ENCODE measurements at places on chromosomes 1 and 21.

GRCh38 chr1:57470036-57470435, 46.2 kb upstream of the DAB1 start:
- no peak for DNase-seq

- no peak for DNase-seq
Observed at GRCh38 chr1:199247891-199248290, 609.1 kb downstream of the PTPRC start.

DNA sequence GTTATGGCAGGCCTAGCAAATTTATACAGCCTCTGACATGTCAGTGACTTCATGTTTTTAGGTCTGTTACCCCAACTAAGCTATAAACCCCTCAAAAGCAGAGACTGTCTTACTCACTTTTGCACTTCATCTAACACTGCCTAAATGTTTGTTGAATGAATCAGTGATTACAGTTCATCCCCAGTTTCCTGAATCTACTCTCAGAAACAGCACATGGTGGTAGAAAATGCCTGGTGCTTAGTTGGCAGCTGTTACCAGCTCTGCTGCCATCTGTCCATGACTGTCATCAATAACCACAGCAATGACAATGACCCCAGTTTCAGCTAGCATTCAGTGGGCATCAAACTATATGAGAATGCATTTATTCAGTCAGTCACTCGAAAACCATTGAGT, 110.5 kb upstream of the SERBP1 start:
- DNase-seq: no peak

DNA sequence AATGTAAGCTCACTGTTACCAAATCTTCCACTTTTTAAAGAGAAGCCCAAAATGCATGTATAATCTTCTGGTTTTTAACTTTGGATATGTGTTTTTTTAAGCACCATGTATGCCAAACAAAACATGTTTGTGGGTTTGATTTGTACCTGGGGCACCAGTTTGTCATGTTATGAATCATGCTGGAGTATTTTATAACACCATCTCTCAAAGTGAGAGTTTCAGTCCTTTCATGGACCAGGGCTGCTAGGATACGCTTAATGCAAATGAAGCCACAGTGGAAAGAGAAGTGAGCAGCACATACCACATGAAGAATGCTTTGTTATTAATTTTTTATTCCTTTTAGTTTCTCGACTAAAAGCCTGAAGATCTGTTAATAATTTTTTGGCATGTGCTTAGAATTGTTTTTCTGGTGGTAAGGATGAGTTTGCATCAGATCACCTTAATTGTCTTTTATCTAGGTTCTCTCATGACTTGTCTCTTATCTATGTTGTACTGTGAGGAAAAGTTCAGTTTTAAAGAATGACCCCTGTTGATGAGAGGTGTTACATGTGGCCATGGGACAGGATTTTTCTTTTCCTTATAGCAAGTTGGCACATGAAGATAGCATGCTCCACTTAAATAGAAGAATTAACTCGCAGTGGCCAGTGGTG, 2.0 kb upstream of the RABGAP1L start:
- no peak for DNase-seq

- no peak for DNase-seq
Observed at GRCh38 chr1:107183011-107183410, 42.2 kb downstream of the NTNG1 start.

GRCh38 chr1:33348194-33348593, 27.3 kb upstream of the A3GALT2 start:
- no peak for DNase-seq

DNA sequence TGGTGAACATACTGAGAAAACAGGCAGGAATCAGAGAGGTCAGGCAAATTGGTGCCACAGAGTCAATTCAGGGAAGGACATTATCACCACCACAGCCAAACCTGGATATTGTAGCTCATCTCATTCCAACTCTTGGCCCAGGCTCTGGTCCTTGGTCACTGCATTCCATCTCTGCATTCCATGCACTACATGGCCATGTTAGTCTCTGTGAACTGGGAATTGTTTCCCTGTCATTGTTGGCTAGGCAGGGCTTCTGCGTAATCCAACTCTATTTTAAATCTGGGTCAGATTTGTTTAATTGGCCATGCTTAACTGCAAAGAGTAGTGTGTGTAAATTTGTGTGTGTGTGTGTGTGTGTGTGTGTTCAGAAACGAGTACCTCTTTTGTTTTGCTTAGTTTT, 837.6 kb upstream of the ADAMTS5 start:
- DNase-seq: no peak

DNA sequence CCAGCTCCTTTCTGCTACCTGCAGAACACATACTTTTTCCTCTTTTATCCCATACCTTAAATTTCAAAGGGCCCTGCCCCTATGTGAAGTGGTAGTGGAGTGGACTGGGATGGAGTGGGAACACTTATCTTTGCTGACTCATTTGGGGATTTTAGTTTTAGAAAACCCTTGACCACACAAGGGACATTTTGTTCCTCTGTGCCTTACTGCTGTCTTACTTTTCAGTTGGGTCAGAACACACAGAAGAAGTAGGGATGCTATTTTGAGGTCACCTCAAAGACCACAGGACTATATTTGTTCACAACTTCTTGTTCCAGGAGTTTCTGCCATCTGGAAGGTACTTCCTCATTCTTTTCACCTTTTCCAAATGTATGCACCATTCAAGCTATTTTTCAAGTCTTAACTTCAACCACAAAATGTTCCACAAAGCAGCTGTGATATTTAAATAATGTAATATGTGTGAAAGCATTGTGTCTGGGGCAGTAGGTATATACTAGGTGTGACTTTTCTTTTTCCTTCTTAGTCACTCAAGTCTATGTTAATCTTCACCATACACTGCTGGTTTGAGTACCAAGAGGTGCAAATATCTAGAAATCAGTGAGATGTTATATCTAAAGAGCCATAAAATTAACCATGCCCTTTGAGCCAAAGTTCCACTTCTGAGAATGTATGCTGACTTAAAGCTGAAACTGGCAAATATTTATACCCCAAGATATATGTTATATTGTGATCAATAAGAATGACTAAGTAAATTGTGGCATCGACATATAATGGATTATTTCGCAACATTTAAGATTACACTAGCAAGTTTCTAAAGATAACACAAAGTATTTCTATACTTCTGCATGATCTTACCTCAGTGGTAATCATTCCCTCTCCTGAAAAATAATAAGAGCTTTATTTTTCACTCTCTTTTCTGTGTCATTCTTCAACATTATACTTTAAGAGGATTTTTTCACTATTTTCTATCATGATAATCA, 308.5 kb downstream of the MRPL39 start:
- no peak for DNase-seq

- no peak for DNase-seq
Observed at GRCh38 chr1:157154940-157155514, 16.8 kb upstream of the ETV3 start.

DNA sequence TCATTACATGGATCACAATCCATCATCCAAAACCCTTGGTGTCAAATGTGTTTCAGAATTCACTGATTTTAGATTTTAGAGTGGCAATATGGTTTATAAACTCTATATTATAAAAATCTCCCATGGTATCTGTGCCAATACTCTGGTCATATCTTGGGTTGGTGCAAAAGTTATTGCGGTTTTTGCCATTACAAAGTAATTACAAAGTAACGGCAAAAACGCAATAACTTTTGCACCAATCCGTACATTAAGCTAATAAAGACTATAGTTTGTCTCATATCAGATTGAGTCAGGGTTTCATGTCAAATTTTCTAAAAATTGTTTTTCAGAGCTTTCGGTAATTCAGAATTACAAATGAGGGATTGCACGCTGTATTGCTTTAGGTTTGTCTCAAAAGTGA, 23.4 kb upstream of the NTMT2 start:
- no peak for DNase-seq

DNA sequence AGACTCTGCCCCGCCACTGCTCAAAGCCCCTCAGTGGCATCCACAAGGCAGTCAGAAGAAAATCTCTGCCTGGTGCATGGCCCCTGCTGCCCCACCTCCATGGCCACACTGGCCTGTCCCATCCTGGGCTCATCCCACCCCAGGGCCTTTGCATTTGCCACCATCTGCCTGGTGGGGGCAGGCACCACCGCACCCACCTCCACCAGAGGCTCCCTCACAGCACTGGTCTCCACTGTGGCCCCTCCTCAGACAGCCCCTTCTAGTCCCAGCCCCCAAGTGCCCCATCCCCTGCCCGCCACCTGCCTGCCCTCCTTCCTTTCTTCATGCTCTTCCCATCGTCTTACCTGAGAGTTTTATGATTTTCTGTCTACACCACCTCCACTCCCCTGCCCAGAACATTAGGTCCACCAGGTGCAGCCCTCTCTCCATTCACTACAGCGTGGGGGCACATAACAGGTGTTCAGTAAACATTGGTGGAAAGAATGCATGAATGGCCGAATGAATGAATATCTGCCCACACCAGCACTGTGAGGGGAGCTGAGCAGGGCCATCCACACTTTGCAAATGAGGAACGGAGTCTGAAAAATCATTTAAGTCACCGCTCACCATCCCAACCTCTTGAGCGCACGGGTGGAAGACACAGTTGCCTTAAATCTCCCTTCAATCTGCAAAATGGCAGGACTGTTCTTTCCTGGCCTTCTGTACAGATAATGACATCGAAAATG, 2.1 kb downstream of the PRDM15 start:
- no peak for DNase-seq

DNA sequence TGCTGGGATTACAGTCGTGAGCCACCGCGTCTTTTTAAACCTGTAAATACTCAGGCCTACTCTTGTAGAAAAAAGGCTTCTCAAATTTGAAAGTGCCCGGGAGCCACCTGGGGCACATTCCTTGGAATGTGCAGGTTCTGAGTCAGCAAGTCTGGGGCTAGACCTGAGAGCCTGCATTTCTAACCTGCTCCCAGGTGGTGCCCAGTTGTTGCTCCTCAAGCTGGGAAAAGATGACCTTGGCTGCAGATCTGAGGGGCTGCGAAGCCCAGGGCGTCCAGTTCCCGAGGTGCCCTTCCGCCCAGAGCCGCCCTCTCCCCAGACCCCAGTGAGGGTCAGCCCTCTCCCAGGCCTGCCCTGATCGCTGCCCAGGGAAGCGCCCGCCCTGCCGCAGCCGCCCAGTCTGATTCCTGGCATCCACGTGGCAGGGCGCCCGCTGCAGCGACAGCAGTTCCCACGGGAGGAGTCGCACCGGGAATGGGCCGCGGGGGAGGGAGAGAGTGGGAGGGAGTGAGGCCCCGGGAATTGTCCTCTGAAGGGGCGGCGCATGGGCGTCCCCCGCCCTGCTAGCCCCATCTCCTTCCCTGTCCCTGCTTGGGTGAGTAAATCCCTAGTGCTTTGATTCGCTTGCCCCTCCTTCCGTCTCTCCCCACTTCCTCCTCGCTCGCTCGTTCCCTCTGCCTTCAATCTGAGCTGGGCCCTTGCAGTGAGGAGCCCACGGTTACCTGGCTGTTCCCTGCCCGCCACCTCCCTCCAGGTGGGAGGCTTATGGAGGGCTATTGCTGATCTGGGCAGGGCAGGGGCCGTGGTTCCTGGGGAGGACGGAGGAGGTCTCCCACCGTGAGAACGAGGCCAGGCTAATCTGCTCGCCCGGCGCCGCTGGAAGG, 18.8 kb upstream of the TENT5B start:
- DNase-seq: no peak

DNA sequence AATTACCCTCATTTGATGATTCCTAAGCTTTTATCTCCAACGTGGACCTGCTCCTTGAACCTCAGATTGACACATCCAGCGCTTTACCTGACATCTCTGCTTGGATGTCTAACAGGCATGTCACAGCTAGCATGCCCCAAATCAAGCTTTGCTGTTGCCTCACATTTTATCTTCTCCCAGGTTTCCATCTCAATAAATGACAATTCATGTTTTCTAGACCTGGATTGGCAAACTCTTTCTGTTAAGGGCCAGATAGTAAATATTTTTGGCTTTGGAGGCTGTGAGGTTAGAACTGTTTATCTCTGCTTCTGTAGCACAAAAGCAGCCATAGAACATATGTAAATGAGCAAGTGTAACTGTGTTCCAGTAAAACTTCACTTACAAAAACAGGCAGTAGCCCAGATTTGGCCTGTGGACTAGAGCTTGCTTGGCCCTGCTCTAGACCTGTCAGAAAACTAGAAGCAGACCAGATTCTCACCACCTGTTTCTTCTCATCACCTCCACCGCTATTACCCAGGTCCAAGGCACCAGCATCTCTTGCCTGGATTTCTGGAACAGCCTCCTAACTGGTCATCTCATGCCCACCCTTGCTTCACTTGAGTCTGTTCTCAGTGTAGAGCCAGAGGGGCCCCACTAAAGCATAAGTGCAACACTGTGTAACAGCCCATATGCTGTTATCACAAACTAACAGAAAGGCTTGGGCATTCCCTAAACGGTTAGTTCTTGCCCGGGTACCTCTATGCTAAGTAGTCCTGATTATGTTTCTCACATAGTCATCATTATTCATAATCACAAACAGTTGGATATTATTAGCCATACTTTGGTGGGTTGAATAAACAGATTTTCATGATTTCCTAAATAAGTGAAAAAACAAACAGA, 42.3 kb downstream of the UBE4B start:
- no peak for DNase-seq

GRCh38 chr1:234408757-234409156, 35.5 kb downstream of the COA6 start:
- DNase-seq: peak; percentile 28

GRCh38 chr1:82778612-82779011, 977.9 kb downstream of the ADGRL2 start:
- no peak for DNase-seq

- no peak for DNase-seq
Observed at GRCh38 chr1:48916130-48917069, 139.7 kb upstream of the BEND5 start.

DNA sequence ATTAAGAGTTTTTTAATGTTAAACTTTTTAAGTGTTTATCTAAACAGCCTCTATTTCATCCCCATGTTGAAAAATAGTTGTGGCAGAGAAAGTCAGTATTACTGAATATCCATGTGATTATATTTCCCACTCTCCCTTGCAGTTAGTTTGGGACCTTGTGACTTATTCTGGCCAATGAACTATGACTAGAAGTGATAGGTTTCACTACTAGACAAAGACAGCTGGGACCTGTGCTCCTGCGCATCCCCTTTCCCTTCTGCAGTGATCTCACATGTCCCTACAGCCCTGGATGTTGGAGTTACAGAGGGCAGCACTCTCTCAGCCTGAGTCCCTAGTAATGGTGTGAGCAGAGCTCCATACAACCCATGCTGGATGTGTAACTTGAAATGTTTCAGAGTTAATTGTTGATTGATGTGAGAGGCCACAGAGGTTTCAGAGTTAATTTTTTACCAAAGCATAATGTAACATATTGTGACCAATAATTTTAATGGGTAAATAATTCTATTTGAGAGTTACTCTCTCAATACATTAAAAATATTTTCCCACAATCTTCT, 18.7 kb upstream of the SAMD13 start:
- no peak for DNase-seq

- no peak for DNase-seq
Observed at GRCh38 chr1:17540255-17541001, 930 bp downstream of the ARHGEF10L start.

DNA sequence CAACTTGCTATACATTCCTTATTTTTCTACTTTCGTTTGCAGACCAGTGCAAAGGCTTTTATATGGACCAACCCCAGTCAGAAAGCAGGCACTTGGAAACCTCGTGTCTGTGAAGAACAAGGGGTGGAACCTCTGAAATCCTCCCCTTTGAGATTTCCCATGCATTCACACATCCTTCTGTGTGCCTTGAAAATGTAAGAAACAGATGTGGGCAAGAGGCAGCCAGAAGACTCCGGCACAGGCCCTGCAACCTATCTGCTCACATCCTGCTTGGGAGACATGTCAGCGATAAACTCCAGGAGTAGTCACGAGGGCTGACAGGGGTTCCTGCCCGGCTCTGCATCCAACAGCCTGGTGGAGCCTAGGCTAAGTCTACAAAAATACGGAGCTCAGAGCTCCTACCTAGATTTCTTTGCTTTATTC, 42.5 kb downstream of the ETS2 start:
- DNase-seq: no peak

- no peak for DNase-seq
Observed at GRCh38 chr1:21212126-21212525, 35.4 kb upstream of the EIF4G3 start.

Measured in stimulated activated CD4-positive, alpha-beta T cell treated with anti-CD3 and anti-CD28 coated beads, Interleukin-1b, Interleukin-23, amount 100 ng/mL, for 1 hour (primary cell).